ENCODE measurements at places on chromosomes 16 and 17.

GRCh38 chr17:30173649-30174048 lies 57.0 kb downstream of the NSRP1 start:
- no peak for DNase-seq

DNA sequence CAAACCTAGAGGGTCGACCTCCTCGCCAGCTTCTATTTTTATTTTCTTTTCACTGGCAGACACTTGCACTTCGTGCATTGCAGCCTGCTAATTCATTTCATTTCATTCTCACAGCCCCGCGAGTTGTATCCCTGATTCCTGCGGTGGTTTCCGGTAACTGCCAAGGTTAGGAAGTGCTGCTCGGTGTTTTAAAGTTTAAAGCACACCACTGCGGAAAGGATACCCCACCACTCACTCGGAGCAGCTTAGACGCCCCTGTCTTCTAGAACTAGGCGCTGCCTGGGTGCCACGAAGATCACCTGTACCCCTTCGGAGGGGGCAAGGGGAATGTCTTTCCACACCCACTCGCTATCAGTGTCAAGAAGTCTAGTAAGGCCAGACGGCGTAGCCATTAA lies 509 bp downstream of the CNEP1R1 start:
- peak; percentile 6 for DNase-seq

DNA sequence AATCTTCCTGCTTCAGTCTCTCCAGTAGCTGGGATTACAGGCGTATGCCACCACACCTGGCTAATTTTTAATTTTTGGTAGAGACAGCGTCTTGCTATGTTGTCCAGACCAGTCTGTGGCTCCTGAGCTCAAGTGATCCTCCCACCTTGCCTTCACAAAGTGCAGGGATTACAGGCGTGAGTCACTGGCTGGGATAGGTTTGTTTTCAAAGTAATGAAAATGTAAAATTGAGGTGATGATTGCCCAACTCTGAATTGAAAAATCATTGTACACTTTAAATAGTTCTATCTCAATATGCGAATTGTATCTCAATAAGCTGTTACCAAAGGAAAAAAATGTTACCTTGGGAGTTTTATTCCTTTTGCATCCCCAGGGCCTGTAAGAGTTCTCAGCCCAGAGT lies 1.2 kb upstream of the AMFR start:
- no peak for DNase-seq

DNA sequence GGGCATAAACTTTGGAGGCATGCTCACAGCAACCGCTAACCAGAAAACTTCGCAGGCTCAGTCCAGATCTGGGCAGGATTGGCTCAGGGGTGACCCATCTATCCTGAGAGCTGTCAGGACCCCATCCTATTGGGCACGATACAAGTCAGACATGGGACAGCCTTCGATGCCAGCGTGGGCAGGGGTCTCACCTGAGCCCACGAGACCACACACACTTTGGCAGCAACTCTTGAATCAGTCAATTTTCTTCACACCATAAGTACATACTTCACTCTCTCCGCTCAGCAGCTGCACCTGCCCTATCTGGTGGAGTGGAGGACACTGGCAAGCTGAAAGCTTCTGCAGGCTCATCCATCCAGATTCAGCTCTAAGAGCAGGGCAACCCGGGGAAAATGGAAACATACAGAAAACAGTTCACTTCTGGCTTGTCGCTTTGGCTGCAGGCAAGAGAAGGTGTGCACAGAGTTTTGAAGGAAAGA lies 48.3 kb downstream of the ZFHX3 start:
- DNase-seq: no peak

GRCh38 chr16:85603203-85603755 lies 9.8 kb upstream of the GSE1 start:
- DNase-seq: no peak

DNA sequence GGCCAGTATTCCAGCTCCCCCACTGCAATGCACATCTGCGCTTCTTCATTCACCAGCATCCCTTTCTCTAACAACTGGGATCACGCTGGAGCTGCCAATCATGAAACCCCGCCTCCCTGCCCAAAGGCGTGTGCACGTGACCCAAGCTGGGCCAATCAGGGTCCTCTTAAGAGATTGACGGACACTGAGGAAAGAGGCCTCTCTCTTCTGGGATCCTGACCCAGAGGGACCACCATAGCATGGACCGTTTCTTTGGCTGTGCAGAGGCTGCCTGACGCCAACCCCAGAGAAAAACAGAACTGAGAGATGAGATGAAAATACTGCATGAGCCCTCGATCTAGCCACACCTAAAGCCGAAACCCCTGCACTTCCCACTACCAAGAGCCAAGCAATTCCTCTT lies 32.0 kb downstream of the COTL1 start:
- no peak for DNase-seq

DNA sequence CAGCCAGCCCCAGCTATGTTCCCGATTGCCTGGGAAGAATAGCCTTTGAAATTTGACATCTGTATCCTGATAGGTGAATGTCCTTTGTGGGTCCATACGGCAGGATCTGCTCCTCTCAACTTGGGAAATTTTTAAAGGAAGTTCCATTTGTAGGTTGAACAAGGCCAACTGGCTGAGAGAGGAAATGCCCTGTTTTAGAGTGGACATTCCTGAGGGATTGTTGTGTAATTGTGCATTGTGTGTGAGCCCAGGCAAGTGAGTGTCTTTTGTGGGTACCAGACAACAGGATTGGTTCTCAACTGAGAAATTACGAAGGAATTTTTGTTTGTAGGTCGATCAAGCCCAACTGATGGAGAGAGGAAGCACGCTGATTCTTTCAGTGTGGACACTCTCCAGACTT lies 2.6 kb upstream of the CPHXL2 start:
- no peak for DNase-seq

DNA sequence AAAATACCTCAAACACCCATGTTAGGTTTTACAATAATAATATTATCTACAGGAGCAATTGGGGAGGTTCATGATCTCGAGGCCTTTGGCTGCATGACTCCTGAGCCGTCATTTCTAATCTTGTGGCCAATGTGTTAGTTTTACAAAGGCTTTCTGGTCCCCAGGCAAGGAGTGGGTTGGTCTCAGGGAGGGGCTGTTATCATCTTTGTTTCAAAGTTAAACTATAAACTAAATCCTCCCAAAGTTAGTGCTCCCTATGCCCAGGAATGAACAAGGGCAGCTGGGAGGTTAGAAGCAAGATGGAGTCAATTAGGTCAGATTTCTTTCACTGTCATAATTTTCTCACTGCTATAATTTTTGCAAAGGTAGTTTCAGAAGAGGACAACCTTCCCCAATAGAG lies 9.1 kb upstream of the CCL5 start:
- no peak for DNase-seq

GRCh38 chr17:13728781-13729180 lies 127.1 kb upstream of the HS3ST3A1 start:
- no peak for DNase-seq

DNA sequence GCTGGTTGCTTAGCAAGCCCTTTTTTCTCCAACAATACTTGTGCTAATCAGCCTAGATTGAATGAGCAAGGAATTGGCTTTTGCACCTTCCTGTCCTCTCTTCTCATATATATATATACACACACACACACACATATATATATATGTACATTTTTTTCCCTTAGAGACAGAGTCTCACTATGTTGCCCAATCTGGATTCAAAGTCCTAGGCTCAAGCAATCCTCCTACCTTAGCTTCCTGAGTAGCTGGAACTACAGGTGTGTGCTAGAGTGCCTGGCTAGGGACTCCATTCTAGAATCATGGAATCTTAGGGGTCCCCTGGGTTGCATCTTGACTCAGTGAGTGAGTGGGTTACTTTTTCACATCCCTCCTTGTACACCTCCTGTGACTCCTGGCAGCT lies 27.0 kb downstream of the RAI1 start:
- no peak for DNase-seq

DNA sequence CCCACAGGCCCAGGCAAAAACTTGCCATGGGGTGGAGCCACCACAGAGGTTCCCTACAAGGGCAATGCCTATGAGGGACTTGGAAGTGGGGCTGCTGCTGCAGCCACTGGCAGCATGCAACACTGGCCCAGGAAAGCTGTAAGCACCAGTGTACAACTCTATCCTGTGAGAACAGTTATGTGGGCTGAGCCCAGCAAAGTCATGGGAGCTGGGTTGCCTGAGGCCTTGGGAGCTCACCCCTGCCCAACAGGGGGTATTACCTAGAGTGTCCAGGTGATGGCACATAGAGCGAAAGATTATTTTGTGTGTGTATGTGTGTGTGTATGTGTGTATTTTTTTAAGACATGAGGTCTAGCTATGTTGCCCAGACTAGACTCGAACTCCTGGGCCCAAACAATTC lies 57.0 kb downstream of the TANC2 start:
- DNase-seq: no peak

- no peak for DNase-seq
Measured at GRCh38 chr16:82567175-82567574, 59.6 kb upstream of the CDH13 start.

DNA sequence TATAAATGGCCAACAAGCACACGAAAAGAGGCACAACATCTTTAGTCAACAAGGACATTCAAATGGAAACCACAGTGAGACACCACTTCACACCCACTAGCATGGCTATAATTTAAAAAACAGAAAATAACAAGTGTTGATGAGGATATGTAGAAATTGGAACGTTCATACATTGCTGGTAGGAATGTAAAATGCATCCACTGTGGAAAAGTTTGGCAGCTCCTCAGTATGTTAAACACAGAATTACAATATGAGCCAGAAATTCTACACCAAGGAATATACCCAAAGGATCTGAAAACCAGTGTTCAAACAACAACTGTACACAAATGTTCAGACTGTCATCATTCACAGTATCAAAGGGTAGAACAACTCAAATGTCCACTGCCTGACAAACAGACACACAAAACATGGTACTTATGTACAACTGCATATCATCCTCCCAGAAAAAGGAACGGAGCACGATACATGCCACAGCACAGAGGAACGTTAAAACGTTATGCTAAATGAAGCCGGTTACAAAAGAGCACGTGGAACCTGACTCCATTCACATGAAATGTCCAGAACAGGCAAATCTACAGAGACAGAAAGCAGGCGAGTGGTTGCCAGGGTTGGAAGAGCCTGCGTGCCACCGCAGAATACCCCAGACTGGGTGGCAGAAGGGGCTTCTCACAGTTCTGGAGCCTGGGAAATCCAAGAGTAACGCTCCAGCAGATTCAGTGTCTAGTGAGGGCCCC lies 32.8 kb upstream of the METRNL start:
- DNase-seq: no peak

DNA sequence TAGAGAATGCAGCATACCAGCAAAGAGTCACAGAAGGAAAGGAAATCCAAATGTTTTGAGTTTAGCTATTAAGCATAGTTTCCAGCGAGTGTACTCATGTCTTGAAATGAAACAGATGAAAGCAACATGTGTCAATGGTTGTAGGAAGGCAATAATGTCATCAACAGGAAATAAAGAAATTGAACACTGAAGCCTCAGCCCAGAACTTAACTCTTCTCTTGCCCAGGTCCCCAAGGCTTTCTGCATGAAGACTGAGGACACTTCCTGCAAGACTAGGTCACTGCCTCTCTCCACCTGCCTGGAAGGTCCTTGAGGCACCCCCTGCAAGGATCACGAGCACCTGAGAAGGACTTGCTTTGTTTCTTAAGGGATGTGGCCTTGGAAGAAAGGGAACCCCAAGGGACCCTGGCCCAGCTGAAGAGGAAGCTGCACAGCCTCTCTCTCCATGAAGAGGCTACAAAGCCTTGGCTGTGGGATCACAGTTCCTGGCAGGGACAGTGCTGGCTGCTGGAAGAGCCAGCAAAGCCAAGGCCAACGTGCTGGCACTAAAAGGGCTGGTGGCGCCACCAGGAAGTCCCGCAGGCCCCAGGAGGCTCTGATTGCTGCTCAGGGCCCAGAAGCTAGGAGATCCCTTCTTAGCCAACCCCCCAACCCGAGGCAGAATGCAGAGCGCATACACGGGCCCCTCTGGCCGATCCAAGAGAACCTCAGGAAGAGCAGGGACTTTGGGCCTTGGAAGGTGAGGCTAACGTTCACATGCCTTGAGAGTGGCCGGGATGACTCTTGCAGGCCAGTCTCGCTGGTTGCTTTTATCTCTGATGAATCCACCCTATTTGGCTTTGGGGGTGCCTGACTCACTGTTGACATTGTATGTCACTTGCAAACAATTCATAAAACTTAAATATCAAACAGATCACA lies 23.4 kb upstream of the AXIN2 start:
- DNase-seq: no peak

DNA sequence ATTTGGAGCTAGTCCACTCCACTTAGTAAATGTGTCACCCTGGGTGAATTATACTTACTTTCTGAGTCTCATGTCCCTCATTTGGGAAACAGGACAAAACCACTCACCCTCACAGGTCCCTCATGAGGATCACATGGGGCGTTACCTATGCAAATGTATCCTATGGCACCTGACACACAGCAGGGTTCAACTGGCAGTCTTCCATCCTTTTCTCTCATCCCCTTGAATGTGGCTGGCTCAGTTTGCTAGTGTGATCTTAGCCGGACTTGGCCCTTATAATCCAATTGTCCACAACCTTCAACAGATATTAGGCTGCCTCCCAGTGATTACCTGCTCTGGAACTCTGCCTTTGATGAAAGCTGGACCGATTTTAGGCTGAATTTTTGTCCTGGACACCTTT lies 308.8 kb downstream of the MAP2K6 start:
- no peak for DNase-seq

DNA sequence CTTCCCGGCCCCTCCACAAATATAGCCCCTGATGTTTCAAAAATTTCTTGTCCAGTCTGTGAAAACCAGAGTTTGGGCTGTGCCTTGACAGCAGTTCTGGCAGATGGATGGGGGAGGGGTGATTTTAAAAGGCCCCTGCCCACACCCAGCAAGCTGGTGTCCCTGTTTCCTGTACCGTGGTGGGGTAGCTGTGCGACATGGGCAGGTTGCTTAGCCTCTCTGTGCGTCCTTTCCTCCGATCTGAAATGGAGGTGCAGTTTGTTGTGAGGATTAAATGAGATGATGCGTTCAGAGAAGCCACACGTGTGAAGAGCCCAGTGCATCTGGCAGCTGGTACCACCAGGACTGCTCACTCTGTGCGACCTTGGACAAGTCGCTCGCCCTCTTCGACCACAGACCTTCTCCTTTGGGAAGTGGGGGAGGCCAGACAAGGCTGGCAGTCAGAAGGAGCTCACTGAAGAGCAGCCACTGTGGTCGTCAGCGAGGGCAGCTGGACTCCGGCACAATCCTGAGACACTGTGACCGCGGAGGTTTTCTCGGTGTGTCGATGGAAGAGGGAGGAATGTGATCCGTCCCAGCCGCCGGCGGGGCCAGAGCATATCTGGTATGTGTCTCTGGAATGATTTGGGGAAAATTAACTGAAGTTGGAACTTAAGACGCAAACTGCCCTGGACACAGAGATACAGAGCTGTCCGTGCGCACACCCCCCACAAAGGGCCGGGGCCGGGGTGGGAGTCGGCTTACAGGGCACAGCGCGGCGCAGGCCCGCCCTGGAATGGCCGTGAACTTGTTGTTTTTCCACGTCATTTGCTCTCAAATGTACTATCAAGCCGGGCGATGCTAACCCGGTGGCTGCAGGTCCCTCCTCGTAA lies 721 bp upstream of the WFIKKN2 start:
- DNase-seq: no peak

DNA sequence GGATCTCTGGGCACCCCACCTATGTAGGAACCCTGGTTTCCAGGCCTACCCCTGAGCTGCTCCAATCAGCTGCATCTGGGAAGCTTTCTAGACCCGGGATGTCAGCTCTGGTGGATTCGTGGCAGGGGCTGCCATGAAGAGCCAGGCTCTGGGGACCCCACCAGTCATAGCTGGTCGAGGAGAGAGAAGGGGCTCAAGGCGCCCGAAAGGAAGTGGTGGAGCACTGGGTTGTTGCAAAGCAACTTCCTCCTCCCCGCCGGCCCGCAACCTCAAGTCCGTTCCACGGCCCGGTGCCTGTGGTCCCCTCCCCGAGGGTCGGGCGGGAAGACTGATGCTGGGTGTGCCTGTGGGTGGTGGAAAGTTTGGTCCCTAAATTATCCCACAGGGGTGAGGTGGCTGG lies 10.2 kb downstream of the TBKBP1 start:
- no peak for DNase-seq

Measured in stimulated activated CD4-positive, alpha-beta T cell treated with anti-CD3 and anti-CD28 coated beads, Interleukin-15, amount 100 ng/mL, for 1 hour (primary cell).